ENCODE measurements at places on chromosomes 2 and 18.

- DNase-seq: no peak
Measured at GRCh38 chr2:216681683-216682082, 13.7 kb downstream of the IGFBP5 start.

DNA sequence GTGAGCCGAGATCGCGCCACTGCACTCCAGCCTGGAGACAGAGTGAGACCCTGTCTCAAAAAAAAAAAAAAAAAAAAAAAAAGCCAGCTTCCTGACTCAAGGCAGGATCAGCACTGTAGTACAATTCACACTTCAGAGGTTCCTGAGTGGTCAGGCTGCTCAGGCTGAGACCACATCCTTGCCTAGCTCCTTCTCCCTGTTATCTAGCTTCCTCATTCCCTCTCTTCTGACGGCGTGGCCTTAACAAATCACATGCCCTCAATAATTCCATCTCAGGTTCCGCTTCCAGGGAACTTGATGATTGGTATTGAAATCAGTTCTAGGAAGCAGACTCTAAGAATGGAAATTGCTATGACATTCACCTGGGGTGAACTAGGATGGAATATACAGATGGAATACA lies 29.8 kb upstream of the KDM3A start:
- no peak for DNase-seq

GRCh38 chr2:63737081-63737751 lies 104.5 kb upstream of the UGP2 start:
- DNase-seq: no peak

DNA sequence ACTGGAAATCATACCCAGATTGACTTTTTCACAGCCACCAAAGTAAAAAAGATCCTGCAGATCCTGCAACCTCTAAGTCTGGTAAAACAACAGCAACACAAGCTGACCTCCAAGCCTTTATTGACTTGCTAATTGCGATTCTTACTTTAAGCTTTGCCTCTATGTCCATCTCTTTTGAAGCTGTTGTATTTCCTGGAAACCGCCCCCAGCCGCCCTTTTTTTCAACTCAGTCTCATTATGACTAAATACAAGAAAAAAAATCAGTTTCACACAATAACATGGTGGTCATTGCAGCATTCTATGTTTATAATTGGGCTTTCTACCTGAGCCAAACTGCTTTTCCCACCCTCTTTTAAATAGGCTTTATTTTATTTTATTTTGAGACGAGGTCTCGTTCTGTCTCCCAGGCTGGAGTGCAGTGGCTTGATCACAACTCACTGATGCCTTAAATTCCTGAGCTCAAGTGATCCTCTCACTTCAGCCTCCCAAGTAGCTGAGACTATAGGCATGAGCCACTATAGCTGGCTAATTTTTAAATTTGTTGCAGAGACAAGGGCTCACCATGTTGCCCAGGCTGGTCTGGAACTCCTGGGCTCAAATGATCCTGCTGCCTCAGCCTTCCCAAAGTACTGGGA lies 76.2 kb downstream of the MOGAT1 start:
- no peak for DNase-seq

DNA sequence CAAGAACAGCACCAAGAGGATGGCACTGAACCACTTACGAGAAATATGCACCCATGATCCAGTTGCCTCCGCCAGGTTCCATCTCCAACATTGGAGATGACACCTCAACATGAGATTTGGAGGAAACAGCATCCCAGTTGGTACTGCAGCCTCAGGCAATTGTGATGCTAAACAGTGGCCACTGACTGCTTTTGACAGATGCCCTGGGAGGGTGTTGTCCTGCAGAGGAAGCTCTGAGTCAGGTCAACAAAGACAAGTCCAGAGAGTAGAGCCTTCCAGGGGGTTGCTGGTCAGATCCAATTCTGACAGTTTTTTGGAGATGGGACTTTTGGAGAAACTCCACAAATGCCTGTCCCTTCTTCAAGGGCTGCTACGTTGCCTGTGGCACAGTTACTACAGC lies 82.4 kb downstream of the SNTG2 start:
- DNase-seq: no peak

- DNase-seq: no peak
Measured at GRCh38 chr2:69083235-69083748, 70.3 kb downstream of the ANTXR1 start.

Measured in NCI-H446 (cell line).